ENCODE measurements at places on chromosomes 11 and 22.

DNA sequence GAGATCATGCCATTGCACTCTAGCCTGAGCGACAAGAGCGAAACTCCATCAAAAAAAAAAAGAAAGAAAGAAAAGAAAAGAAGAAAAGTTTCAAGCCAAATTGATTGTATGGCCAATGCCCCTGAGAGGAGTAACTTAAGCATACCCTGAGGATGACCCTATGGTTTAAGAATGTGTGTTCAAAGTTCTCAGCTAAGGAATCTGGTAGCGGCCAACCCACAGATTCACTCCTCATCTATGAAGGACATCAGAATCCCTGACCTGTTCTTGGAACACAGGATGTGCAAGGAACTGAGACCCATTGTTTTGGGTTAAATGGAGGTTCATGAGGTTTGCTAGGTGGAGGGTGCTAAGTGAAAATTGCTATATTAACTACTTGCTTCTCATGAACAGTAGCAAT is 18.1 kb downstream of the IZUMO1R start:
- DNase-seq, result no peak

- DNase-seq, result no peak
These were observed 78.8 kb downstream of the DGCR2 start for GRCh38 chr22:19043121-19044085.

DNA sequence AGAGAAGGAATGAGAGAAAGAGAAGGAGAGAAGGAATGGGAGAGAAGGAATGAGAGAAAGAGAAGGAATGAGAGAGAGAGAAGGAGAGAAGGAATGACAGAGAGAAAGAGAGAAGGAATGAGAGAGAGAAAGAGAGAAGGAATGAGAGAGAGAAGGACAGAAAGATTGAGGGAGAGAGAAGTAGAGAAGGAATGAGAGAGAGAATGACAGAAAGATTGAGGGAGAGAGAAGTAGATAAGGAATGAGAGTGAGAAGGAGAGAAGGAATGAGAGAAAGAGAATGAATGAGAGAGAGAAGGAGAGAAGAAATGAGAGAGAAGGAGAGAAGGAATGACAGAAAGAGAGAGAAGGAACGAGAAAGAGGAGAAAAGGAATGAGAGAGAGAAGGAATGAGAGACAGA is 34.1 kb upstream of the APOL5 start:
- DNase-seq, result no peak

- no peak for DNase-seq
These were observed 63.0 kb downstream of the GAB2 start for GRCh38 chr11:78354408-78355308.

DNA sequence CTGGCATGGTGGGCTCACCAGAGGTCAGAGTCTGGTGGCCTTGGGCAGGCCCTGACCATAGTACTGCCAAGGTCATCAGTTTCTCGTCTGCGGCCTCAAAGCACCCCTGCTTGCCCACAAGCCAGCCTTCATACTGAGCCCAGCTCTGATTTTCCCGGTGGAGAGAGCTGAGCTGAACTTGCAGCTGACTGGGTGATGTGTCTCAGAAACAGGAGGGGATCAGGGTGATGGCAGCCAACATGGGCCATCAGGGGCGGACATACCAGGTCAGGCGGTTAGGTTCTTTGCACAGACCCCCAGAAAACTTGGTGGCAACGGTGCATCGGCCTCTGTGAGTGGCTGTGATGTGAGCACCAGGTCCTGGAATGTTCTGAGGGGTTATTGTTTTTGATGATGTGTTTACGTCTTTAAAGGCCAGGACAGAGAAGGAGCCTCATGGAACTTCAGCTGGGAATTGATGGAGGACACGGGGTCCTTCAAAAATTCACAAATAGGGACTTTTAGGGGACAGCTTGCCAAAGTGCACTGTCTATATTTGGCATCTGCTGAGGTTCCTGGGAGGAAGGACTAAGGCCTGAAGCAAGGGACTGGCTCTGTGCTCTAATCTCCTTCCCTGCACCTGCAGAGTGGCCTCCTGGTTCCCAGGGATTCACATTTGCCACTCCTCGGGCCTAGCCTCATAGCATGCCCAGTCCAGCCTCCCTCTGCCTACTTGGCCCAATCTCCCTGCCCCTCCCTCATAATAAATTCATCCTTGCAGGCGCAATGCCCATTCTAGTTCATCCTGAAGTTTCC is 131.2 kb downstream of the OSBP2 start:
- no peak for DNase-seq

- no peak for DNase-seq
These were observed 61.7 kb upstream of the CHRNA10 start for GRCh38 chr11:3732671-3733436.

- no peak for DNase-seq
These were observed 34.0 kb upstream of the CCDC134 start for GRCh38 chr22:41766476-41766875.

DNA sequence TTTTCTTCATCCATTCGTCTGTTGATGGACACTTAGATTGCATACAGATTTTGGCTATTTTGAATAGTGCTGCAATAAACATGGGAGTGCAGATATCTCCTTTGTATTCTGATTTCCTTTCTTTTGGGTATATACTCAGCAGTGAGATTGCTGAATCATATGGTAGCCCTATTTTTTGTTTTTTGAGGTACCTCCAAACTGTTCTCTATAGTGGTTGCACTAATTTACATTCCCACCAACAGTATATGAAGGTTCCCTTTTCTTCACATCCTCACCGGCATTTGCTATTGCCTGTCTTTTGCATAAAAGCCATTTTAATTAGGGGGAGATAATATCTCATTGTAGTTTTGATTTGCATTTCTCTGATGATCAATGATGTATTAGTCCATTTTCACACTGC is 96.1 kb downstream of the PRR5L start:
- DNase-seq, result no peak

DNA sequence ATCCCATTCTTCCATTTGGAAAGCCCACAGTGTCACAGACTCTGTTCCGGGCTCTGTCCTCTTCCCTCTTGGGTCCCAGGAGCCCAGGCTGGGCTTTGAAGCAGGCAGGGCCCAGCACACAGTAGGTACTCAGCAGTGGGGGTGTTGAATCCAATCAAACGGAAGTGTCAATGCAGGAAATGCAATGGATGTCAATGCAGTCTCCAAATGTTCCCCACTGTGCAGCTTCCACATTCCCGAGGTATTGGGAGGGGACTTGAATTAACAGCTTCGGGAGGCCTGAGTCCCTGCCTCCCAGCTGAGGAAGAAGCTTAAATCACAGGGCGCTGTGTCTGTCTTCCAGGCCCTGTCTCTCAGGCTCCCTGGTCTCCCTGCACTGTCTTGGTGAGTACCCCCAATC is 21.8 kb upstream of the SMIM35 start:
- no peak for DNase-seq

- DNase-seq, result no peak
These were observed 44.1 kb downstream of the PAX6 start for GRCh38 chr11:31767066-31767465.

GRCh38 chr11:83310718-83311117 is 24.6 kb upstream of the CCDC90B start:
- DNase-seq, result no peak

- peak; percentile 77 for DNase-seq
These were observed 3.3 kb upstream of the EPS8L2 start for GRCh38 chr11:702462-703461.

- DNase-seq, result no peak
These were observed 150.0 kb downstream of the DBX1 start for GRCh38 chr11:20010156-20010850.

GRCh38 chr11:67120456-67120855 is 1.4 kb downstream of the KDM2A start:
- DNase-seq, result no peak

- DNase-seq, result no peak
These were observed 245.0 kb upstream of the POU2AF2 start for GRCh38 chr11:111000400-111001080.

GRCh38 chr11:68352591-68352990 is 40.2 kb downstream of the LRP5 start:
- no peak for DNase-seq

GRCh38 chr11:942823-943222 is 17.2 kb downstream of the AP2A2 start:
- no peak for DNase-seq

DNA sequence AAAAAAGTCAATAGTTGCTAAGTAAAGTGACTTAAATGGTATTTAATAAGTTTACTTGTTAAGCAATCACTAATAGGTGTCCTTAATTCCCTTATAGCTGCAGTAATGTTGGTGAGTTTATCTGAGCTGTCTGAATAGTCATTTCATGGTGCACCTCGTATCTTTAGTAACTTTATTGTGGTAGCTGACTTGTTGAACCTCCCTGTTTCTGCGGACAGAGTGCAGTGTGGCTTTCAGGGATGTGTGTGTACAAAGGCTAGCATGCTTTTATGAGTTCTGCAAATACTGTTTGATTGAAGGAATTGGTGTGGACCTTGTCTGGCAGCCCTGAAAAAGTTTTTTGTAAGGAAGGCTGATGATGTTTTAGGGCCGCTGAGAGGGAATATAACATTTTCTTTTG is 2.6 kb downstream of the ZNRF3 start:
- DNase-seq, result no peak

GRCh38 chr11:120305286-120305685 is 19.8 kb upstream of the TLCD5 start:
- no peak for DNase-seq

- DNase-seq, result no peak
These were observed 1996.9 kb upstream of the RAG2 start for GRCh38 chr11:38594895-38595294.

DNA sequence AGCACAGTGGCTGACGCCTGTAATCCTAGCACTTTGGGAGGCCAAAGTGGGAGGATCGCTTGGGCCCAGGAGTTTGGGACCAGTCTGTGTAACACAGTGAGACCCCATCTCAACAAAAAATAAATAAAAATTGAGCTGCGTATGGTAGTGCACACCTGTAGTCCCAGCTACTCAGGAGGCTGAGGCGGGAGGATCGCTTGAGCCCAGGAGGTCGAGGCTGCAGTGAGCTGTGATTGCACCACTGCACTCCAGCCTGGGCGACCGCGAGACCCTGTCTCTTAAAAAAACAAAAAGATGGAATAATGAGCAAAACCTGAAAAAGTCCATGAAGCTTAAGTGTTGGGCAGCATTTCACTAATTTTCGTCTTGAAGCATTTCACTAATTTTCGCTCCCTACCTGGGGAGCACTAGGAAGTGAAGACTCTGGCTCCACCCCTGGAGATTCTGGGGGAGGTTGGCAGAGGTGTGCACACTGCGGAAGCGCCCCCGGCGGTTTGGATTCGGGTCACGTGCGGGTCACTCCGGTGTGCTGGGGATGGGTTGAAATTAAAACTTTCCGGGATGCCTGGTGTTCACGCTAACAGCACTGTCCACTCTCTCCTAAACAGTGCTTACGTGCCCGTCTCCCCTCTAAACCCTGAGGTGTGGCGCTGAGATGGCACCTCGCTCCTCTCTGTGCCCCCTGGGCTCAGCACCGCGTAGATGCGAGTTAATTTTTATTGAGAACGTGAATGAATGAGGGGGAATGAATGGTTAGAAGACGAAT is 906 bp upstream of the NAA40 start:
- no peak for DNase-seq

DNA sequence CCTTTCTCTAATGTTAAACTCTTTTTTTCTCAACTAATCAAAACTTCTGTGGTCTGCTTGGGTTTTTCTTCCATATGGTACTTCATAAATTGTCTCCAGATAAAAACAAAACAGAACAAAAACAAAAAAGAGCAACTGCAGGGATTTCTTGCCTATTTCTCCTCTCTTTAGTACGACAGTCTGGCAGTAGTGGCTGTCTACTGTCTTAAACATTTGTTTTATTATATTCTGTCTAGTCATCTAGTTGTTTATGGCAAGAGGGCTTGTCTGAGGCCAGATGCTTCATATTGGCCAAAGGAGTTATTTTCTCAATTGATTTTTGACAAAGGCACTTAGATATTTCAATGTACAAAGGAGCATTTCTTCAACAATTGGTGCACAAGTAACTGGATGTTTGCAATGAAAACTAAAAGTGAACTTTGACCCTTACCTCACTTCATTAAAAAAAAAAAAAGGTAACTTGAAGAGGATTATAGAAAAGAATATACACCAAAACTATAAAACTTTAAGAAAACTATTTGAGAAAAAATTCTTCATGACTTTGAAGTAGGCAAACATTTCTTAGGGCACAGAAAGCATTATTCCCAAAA is 404.2 kb downstream of the LUZP2 start:
- no peak for DNase-seq

DNA sequence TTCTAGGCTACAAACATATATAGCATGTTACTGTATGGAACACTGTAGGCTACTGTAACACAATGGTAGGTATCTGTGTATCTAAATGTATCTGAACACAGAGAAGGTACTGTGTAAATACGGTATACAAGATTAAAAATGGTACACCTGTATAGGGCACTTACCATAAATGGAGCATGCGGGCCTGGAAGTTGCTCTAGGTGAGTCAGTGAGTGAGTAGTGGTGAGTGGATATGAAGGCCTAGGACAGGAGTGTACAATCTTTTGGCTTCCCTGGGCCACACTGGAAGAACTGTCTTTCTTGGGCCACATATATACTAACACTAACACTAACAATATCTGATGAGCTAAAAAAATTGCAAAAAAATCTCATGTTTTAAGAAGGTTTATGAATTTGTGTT is 21.4 kb downstream of the RNF141 start:
- no peak for DNase-seq

DNA sequence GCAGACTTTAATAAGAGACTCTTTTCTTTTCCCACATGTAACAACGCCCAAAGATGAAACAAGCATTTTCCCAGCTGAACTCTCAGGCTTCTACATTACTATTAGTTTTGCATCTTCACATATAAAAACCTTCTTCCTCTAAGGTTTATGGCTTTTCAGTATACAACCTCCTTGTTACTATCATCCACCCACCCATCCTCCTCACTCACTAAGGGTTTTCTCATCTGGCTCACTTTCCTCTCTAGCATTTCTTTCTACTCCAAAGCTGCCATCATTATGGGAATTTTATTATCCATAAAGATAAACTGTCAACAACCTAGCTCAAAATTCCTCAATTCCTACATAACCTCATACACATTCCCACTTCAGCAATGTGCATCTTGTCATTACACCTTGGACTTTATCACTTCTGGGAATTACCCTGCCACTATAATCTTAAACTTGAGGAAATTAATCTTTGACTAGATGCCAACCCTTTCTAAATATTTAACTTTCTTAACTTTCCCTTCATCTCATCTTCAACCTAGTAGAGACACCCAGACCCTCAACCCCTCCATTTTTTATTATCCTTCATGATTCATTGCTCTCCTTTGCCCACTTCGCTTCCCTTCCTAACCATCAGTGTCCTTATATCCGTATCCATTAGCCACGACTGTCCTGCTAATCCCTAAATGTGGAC is 30.9 kb downstream of the MTMR2 start:
- DNase-seq, result no peak

DNA sequence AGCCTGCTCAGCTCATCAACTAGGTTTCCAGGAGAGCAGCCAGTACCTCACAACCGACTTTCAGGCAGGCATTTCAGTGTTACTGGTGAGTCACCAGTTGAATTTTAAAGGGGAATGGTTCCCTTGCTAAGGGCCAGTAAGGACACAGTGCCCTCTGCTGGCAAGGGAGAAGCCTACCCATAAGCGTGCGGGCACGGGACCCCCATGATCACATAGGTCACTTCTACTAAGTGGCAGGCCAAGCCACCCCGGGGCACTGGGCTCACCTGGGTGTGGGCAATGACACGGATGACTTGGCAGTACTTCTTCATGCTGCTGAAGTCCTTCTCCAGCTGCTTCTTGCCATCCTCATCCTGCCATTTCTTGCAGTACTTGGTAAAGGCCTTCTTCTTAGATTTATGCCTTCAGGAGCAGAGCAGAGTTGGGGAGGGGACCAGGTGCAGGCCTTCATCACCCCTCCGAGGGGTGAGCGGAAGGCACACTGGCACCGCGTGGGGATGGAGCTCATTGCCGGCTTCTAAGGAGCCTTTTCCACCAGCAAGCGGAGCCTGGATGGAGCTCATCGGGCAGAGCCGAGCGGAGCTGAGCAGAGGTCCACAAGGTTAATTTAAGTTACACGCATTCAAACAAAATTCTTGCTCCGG is 2.9 kb downstream of the RPL3 start:
- DNase-seq, result peak; percentile 71

Data from breast epithelium (tissue), 4 donors.